Stimulated activated CD8-positive, alpha-beta memory T cell treated with anti-CD3 and anti-CD28 coated beads, Interleukin-12 subunit alpha, Interleukin-12 subunit beta, amount 100 ng/mL, for 1 hour (primary cell): ENCODE measurements at places on chromosomes 6 and 20.
A peak's percentile ranks its signal among the peaks of the same experiment; 100 is the strongest.

- no peak for DNase-seq
Observed at GRCh38 chr20:34970193-34970840, 14.6 kb downstream of the MYH7B start.

DNA sequence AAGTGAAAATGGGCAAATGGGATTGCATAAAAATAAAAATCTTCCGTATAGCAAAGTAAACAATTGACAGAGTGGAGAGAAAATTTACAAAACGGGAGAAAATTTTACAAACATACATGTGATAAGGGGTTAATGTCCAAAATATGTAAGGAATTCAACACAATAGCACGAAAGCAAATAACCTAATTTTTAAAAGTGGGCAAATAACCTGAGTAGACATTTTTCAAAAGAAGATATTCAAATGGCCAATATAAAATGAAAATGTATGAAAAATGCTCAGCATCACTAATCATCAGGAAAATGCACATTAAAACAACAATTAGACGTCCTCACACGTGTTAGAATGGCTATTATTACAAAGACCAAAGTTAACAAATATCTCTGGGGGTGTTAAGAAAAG lies 441.5 kb downstream of the HTR1B start:
- DNase-seq = no peak

DNA sequence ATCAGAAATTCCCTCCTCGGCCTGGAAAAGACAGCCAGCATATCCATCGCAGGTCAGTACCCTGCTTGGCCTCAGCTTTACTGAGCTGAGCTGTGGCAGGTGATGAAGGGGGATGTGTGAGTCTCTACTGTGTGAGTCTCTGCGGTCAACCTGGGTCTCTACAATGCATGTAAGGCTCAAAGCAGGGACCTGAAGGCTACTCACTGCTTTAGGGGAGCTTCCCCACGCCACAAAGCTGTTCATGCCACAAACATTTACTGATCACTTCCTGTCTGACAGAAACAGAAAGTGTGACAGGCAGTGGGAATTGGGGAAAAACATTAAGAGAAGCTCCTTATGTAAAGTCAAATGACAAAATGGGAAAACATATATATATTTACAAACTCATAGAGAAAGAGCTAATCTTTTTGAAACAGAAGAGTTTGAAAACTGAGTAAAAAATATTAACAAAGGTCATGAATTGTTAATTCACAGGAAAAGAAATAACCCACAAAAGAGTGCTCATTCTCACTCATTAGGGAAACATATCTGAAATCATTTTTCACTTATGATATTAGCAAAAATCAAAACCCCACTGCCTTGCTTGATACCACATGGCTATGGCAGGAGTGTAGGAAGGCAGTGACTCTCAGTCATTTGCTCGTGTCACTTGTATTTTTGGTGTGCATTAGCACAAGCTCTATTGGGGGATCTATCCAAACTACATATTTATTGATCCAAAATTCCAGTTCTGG lies 5.8 kb downstream of the BTN3A3 start:
- DNase-seq = no peak

- DNase-seq = no peak
Observed at GRCh38 chr6:166551754-166552495, 34.6 kb downstream of the RAMACL start.

GRCh38 chr6:129280749-129281148 lies 397.8 kb downstream of the LAMA2 start:
- DNase-seq = peak; percentile 15
